Esophagus muscularis mucosa (tissue), 4 donors: ENCODE measurements at places on chromosomes 1 and 21. TPM values are rescaled to one million over a fixed set of nuclear protein-coding genes. Genes with fewer than 3 reads are reported as not detected.
A peak's percentile ranks its signal among the peaks of the same experiment; 100 is the strongest.

The LMX1A gene
- total RNA-seq = 0.32 TPM

The RNU11 gene
- total RNA-seq = not detected

The BCAR3 gene
- 47.2 TPM for total RNA-seq

The CFHR3 gene
- not detected for total RNA-seq

The OR10Z1 gene
- total RNA-seq = not detected

The DENND2D gene
- total RNA-seq = 4.0 TPM

The PADI1 gene
- total RNA-seq = not detected

The COL8A2 gene
- 20.7 TPM for total RNA-seq

DNA sequence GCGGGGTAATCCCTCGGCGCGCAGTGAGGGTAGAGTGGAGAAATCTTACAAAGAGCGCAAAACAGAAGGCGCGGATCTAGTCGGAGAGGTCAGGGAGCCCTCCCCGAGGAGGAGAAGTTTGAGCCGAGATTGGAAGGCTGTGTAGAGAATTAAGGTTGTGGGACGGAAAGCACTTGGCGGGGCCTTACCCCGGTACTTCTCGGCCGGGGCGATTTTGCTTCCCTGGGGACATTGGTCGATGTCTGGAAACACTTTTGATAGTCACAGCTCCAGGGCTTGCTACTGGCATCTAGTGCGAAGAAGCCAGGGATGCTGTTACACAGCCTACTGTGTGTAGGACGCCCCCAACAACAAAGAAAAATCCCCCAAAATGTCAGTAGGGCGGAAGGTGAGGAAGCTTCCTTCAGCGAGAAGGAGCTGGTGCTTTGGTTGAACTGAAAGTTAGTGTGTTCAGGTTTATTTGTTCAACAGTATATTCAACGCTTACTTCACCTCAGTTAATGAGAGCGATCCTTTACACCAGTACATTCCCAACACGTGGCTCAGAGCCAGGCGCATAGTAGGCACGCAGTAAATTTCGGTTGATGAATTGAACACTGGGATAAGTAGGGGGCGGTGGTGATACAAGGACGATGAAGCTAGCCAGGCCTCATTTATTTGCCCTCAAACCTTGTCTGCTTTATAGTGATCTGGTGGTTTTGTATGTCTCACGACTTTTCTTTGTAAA, 807 bp downstream of the CEP85 start:
- H3K27me3 ChIP-seq = no peaks in the 10 kb centered on the region
- H3K4me1 ChIP-seq = peaks cover 14% of the 10 kb centered on the region
- no peaks in the 10 kb centered on the region for H3K36me3 ChIP-seq
- DNase-seq = no peak
- peak overlapping the region; percentile 93 for H3K27ac ChIP-seq

DNA sequence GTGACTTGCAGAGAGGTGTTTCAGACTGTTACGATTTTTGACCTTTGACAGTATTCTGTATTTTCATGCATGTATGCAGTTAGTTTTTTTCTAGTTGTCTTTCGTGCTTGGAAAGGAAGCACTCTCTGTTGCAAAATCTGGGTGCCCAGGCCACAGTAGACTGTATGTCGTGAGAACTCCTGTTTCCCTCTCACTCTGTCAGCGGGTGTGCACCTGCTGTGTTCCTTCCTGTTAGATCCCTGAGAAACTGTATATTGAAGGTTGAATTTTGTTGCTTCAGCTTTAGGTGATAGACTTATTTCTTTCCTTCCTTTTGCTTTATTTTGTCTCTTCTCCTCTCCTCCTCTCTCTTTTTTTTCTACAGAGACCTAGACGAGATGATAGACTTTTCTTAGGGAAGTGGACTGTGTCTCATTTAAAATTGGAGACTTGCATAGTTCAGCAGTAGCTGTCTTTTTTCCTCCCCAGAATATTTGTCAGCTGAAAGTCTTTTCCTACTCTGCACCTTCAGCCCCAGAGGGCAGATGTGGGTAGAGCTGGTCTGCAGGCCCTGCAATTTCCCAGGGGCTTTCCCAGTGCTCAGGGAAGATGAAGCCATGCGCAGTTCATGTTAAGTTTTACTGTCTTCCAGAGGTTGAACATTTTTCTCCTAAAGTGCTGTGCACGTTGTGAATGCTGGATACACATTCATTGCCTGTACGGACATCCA, 1.4 kb downstream of the TRAPPC10 start:
- H3K27me3 ChIP-seq = no peaks in the 10 kb centered on the region
- no peak for DNase-seq
- H3K4me3 ChIP-seq = peak overlapping the region; percentile 97
- no peaks in the 10 kb centered on the region for H3K36me3 ChIP-seq

DNA sequence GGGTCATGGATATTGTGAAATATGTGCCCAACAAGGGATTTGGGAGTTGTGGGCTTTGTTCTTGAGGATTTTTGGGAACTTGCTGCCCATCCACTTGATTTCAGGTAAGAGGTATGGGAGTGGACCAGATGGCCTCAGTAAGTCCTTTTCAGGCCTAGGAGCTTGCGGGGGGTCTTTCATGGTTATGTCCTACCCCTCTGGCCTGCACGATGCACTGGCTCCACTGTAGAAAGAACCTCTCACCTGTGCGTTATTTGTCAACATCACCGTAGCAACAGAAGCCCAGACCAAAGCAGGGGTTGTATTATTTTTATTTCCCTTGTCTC, 8.6 kb downstream of the RIIAD1 start:
- no peak overlapping the region for H3K27ac ChIP-seq
- DNase-seq = no peak
- H3K27me3 ChIP-seq = no peaks in the 10 kb centered on the region
- H3K4me1 ChIP-seq = peaks cover 8% of the 10 kb centered on the region

DNA sequence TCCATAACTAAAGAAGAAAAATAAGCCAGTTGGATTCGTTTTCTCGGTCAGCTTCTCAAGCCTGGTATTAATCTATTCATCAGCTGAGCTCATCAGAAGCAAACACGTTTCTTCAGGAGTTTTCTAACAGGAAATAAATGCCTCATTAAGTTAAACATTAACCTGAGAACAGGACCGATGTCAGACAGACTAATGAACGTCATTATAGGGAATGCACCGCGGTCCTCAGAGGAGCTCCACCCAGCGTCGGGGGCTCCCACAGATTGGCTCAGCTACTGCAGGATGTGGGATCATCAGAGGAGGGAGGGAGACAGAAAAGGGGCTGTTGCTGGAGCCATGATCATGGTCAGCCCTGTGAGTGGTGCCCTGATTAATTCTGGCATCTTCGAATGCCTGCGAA, 615.4 kb downstream of the PTPRU start:
- no peaks in the 10 kb centered on the region for H3K27me3 ChIP-seq
- no peak overlapping the region for H3K27ac ChIP-seq
- H3K4me1 ChIP-seq = no peaks in the 10 kb centered on the region

- peaks cover 75% of the 10 kb centered on the region for H3K36me3 ChIP-seq
- no peaks in the 10 kb centered on the region for H3K27me3 ChIP-seq
- DNase-seq = no peak
Measured at GRCh38 chr1:232422098-232422497, 207.8 kb downstream of the SIPA1L2 start.

DNA sequence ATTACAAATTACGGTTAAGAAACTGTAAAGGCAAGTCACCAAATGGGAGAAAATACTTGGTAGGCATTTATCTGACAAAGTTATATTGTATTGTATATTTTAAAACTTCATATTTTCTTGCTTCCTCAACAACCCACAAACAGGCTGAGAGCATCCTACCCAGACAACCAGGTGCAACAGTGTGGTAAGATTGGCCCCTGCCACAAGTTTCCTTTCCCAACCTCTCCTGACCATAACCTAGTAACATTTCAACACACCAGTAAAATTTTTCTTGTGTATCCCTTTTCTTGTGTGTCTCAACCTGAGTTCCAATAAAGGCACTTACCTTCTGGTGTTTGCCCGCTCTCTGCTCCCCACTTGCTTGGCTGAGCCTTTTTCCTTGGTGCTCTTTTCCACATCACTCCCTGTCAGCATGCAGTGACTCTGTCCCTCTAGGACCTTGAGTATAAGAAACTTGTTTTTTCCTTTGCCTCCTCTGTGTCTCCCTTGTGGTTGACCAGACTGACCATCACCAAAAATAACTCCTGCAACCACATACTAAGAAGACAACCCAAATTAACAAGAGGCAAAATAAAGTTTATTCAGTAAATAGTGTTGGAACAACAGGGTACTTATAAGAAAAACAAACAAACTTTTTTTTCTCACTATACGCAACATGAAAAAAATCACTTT, 40.9 kb downstream of the FCRL3 start:
- no peaks in the 10 kb centered on the region for H3K36me3 ChIP-seq
- H3K27ac ChIP-seq = no peak overlapping the region
- no peaks in the 10 kb centered on the region for H3K4me1 ChIP-seq
- DNase-seq = no peak

GRCh38 chr1:222852326-222852725, 37.5 kb downstream of the DISP1 start:
- no peak overlapping the region for H3K27ac ChIP-seq
- H3K4me3 ChIP-seq = no peak overlapping the region
- H3K36me3 ChIP-seq = no peaks in the 10 kb centered on the region
- DNase-seq = no peak
- H3K27me3 ChIP-seq = no peaks in the 10 kb centered on the region
- H3K4me1 ChIP-seq = no peaks in the 10 kb centered on the region

DNA sequence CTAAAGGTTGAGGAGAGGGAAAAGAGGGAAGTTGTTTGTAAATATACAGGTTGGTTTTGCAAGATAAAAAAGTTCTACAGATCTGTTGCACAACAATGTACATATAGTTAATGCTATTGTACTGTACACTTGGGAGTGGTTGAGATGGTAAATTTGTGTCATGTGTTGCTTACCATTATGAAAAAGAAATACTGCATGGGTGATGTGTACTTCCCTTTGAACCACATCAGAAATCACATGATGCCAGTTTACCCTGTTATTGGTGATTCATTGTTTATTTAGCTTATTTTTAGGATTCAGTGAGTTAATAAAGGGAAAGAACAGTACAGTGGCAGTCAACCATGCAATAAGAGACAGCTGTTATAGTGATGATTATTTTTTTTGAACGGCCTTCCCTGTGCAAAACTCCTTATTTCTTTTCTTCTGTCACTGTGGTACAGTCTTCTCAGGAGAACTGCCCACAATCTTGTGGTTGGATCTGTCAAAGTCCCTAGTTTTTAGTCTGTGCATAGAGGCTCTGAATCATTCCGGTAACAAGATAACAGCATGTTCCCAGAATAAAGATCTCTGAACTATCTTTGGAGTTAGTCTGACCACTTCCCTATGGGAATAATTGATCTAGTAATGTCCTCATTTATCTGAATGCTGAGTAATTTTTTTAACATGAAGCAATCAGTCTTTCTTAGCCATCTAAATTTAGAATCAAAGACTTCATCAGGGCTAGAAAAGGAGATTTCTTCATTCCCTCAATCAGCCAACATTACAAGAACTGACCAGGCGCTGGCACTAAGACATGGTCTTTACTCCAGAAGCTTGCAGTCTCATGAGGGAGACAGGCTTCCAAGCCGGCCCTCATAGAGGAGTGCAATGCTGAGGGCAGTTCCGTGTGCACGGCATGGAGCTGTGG, 84.2 kb downstream of the SH3GLB1 start:
- no peaks in the 10 kb centered on the region for H3K27me3 ChIP-seq
- H3K36me3 ChIP-seq = no peaks in the 10 kb centered on the region
- DNase-seq = no peak
- peak overlapping the region; percentile 9 for H3K27ac ChIP-seq
- H3K4me1 ChIP-seq = peaks cover 28% of the 10 kb centered on the region
- H3K4me3 ChIP-seq = no peak overlapping the region

- peaks cover 88% of the 10 kb centered on the region for H3K4me1 ChIP-seq
- peaks cover 16% of the 10 kb centered on the region for H3K36me3 ChIP-seq
- H3K27ac ChIP-seq = peak overlapping the region; percentile 94
- no peak overlapping the region for H3K4me3 ChIP-seq
Measured at GRCh38 chr1:54280651-54281050, 80.7 kb downstream of the MRPL37 start.

DNA sequence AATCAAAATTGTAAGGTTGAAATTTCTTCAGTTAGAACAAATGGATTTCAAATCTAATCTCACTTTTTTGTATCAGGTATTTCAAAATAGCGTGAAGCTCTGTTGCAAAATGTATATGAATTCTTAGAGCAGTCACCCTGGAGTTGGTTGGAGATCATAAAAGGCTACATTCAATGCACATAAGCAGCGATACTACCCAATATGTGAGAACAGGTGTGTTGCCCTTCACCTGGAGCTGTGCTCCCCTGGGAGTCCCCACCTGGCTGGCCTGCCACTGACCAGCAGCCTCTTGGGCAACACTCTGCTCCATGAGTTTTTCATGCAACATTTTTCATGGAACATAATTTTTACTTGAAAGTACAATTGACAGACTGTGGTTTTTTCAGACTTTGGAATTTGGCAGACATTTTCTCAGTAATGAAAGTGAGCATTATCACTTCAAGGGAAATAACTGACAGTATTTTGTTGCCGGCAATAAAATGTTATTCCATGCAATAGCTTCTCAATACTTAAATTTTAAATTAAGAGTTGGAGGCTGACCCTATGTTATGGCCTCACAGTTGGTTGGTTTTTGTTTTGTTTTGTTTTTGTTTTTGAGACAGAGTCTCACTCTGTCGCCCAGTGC, 95.1 kb downstream of the ST3GAL3 start:
- no peaks in the 10 kb centered on the region for H3K36me3 ChIP-seq
- H3K4me1 ChIP-seq = no peaks in the 10 kb centered on the region
- H3K4me3 ChIP-seq = no peak overlapping the region
- no peak for DNase-seq
- no peak overlapping the region for H3K27ac ChIP-seq
- H3K27me3 ChIP-seq = no peaks in the 10 kb centered on the region

- H3K27me3 ChIP-seq = no peaks in the 10 kb centered on the region
- no peak overlapping the region for H3K4me3 ChIP-seq
- H3K36me3 ChIP-seq = no peaks in the 10 kb centered on the region
- no peak overlapping the region for H3K27ac ChIP-seq
- H3K4me1 ChIP-seq = no peaks in the 10 kb centered on the region
Measured at GRCh38 chr1:45400049-45400448, 59.8 kb upstream of the MUTYH start.

- H3K27me3 ChIP-seq = no peaks in the 10 kb centered on the region
- no peak for DNase-seq
- H3K4me1 ChIP-seq = peaks cover 86% of the 10 kb centered on the region
- peak overlapping the region; percentile 85 for H3K27ac ChIP-seq
- H3K4me3 ChIP-seq = no peak overlapping the region
- no peaks in the 10 kb centered on the region for H3K36me3 ChIP-seq
Measured at GRCh38 chr1:54324251-54325140, 81.7 kb downstream of the SSBP3 start.

DNA sequence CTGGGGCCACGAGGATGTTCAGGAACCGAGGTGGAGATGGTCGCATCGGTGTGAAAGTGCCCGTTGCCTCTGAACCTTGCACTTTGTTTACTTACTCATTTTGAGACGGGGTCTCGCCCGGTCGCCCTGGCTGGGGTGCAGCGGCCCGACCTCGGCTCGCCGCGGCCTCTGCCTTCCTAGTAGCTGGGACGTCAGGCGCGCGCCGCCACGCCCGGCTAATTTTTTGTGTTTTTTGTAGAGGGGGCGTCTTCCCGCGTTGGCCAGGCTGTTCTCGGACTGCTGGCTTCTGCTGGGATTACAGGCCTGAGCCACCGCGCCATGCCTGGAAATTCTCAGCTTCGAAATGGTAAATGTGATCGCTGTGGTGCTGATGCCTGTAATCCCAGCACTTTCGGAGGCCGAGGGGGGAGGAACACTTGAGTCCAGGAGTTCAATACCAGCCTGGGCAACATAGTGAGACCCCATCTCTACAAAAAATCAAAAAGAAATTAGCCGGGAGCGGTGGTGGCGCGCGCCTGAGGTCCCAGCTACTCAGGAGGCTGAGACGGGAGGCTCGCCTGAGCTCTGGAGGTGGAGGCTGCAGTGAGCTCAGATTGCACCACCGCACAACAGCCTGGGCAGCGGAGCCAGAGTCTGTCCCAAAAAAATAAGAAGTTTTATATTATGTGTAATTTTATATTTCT, 684 bp upstream of the MRPL20 start:
- H3K27me3 ChIP-seq = no peaks in the 10 kb centered on the region
- H3K27ac ChIP-seq = peak overlapping the region; percentile 88
- peaks cover 40% of the 10 kb centered on the region for H3K36me3 ChIP-seq
- no peak for DNase-seq
- H3K4me1 ChIP-seq = peaks cover 49% of the 10 kb centered on the region
- peak overlapping the region; percentile 79 for H3K4me3 ChIP-seq
